ENCODE measurements at places on chromosomes 4 and X.

GRCh38 chrX:40784516-40785151 is 49.3 kb upstream of the MED14 start:
- no peak for DNase-seq

DNA sequence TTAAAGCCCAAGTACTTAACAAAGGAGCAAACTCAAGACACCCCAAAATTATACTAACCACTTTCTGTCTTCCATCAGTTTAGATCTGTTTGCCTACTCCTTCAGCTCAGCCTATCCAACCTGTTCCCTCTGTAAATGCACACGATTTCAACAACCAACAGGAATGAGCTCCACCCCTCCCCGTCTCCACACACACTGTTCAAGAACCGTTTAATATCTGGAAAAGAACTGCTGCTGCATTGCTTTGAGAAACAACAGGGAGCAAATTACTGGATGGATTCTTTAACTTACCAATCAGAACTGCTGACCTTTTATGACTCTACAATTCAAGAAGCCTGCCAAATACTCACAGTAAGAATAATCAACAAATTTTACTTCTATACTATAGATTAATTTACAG is 87.0 kb downstream of the FBXW7 start:
- no peak for DNase-seq

GRCh38 chr4:48275686-48276085 is 6.0 kb upstream of the TEC start:
- DNase-seq = no peak

- DNase-seq = no peak
Observed at GRCh38 chr4:185096032-185096653, 46.9 kb upstream of the SLC25A4 start.

DNA sequence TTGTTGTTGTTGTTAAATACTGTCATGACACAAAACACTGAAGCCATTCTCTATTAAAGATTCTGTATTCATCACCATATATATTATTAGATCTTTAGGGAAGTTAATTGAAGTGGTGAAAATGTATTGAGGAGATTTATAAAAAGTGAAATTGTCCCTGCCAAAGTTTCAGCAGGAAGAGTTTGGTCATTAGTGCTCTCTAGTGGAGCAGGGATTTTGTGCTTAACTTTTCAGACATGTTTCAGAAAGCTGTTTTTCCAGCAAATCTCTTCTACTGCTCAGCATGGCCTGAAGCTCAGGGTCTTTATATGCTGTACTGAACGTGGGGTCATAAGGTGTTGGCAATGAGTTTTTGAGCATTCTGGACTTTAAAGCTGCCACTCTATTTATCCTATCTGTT is 36.7 kb upstream of the CXXC4 start:
- no peak for DNase-seq

GRCh38 chrX:140817943-140818342 is 108.4 kb downstream of the LINC00632 start:
- no peak for DNase-seq

- no peak for DNase-seq
Observed at GRCh38 chr4:32000846-32001488, 1280.8 kb downstream of the PCDH7 start.
